H1 (cell line): ENCODE measurements at places on chromosomes 2 and 18. TPM values are rescaled to one million over a fixed set of nuclear protein-coding genes. Genes with fewer than 3 reads are reported as not detected.

Gene STPG4
- 0.27 and 0.28 TPM in 2 replicates for total RNA-seq

Gene TLX2
- total RNA-seq, result 0.15 and 0.17 TPM in 2 replicates

Gene ANKAR
- total RNA-seq, result 1.5 and 1.7 TPM in 2 replicates

Gene EMILIN1
- total RNA-seq, result 2.9 and 3.0 TPM in 2 replicates

Gene NGEF
- total RNA-seq, result 3.2 and 7.9 TPM in 2 replicates

Gene COLEC12
- total RNA-seq, result 2.2 and 2.3 TPM in 2 replicates

Gene CXCR4
- total RNA-seq, result 1.3 and 1.8 TPM in 2 replicates

Gene LIMS3
- total RNA-seq, result 2.0 and 2.7 TPM in 2 replicates

Gene LYPD1
- 2.1 and 2.7 TPM in 2 replicates for total RNA-seq

Gene OR6B2
- total RNA-seq, result not detected in 2 replicates

Gene LONRF2
- total RNA-seq, result 0.42 and 0.74 TPM in 2 replicates

Gene SPP2
- not detected in 2 replicates for total RNA-seq

Gene MAB21L4
- not detected in 2 replicates for total RNA-seq

Gene EHBP1
- 59.6 and 64.1 TPM in 2 replicates for total RNA-seq

Gene NPAS2
- 0.65 and 1.8 TPM in 2 replicates for total RNA-seq

Gene ASPRV1
- total RNA-seq, result 0.86 and 0.95 TPM in 2 replicates

Gene LAMA1
- total RNA-seq, result 48.7 and 48.8 TPM in 2 replicates

Gene ADAM23
- total RNA-seq, result 20.8 and 21.3 TPM in 2 replicates

Gene EVX2
- total RNA-seq, result not detected in 2 replicates

Gene FOXI3
- total RNA-seq, result 15.9 and 17.1 TPM in 2 replicates

Gene GGCX
- 33.8 and 36.1 TPM in 2 replicates for total RNA-seq

Gene AQP12A
- total RNA-seq, result not detected in 2 replicates

Gene KIF3C
- total RNA-seq, result 58.1 and 58.8 TPM in 2 replicates

Gene DCDC2C
- not detected in 2 replicates for total RNA-seq

Gene SGPP2
- not detected in 2 replicates for total RNA-seq

Gene UGT1A10
- not detected in 2 replicates for total RNA-seq

Gene FTCDNL1
- total RNA-seq, result 0.61 and 0.97 TPM in 2 replicates

Gene TRIM43
- total RNA-seq, result not detected in 2 replicates

Gene SPC25
- total RNA-seq, result 34.7 and 35.8 TPM in 2 replicates

Gene FBXO36
- 2.8 and 3.4 TPM in 2 replicates for total RNA-seq

Gene MBOAT2
- 22.7 and 23.4 TPM in 2 replicates for total RNA-seq

Gene ALPP
- total RNA-seq, result 0.15 TPM in 1 of 2 replicates, not detected in the other

Gene ARHGEF4
- total RNA-seq, result 13.3 and 14.6 TPM in 2 replicates

Gene GLI2
- total RNA-seq, result 46.9 and 49.8 TPM in 2 replicates

Gene IMMT
- 103 and 105 TPM in 2 replicates for total RNA-seq

Gene ABCG8
- total RNA-seq, result not detected in 2 replicates

Gene CPLX4
- not detected in 2 replicates for total RNA-seq
